Fibroblast of lung (primary cell): ENCODE measurements at places on chromosomes 2 and 18. TPM values are rescaled to one million over a fixed set of nuclear protein-coding genes. Genes with fewer than 3 reads are reported as not detected.

LINC00305 gene
- total RNA-seq, result not detected in 2 replicates

IGFBP2 gene
- total RNA-seq, result 32.6 and 36.3 TPM in 2 replicates

HOXD12 gene
- total RNA-seq, result not detected in 2 replicates

TRIM54 gene
- 0.17 TPM in 1 of 2 replicates, not detected in the other for total RNA-seq

RPL37A gene
- total RNA-seq, result 3,233 and 3,423 TPM in 2 replicates

ARHGEF4 gene
- total RNA-seq, result 0.83 and 1.5 TPM in 2 replicates

CHRNG gene
- not detected in 2 replicates for total RNA-seq

CD28 gene
- total RNA-seq, result not detected in 2 replicates

SERPINB12 gene
- not detected in 2 replicates for total RNA-seq

TMEFF2 gene
- total RNA-seq, result 0.26 and 0.33 TPM in 2 replicates

CYRIA gene
- total RNA-seq, result 7.4 and 10.2 TPM in 2 replicates

OTOS gene
- total RNA-seq, result not detected in 2 replicates

CCBE1 gene
- total RNA-seq, result 60.9 and 122 TPM in 2 replicates

TXNL1 gene
- 16.4 and 25.4 TPM in 2 replicates for total RNA-seq

EFHD1 gene
- total RNA-seq, result not detected in 2 replicates

NYAP2 gene
- under 0.01 TPM in 1 of 2 replicates, not detected in the other for total RNA-seq

POTEF gene
- not detected in 2 replicates for total RNA-seq

LYG1 gene
- 0.26 and 0.50 TPM in 2 replicates for total RNA-seq

AMER3 gene
- not detected in 2 replicates for total RNA-seq

PRADC1 gene
- 6.7 and 11.7 TPM in 2 replicates for total RNA-seq

MC4R gene
- total RNA-seq, result not detected in 2 replicates

INPP5D gene
- 0.33 and 0.51 TPM in 2 replicates for total RNA-seq

DOK1 gene
- 25.7 and 31.7 TPM in 2 replicates for total RNA-seq

GRP gene
- not detected in 2 replicates for total RNA-seq

POTEC gene
- not detected in 2 replicates for total RNA-seq

CYP27A1 gene
- 40.6 and 53.8 TPM in 2 replicates for total RNA-seq

MCM6 gene
- total RNA-seq, result 8.7 and 11.2 TPM in 2 replicates

WNT10A gene
- not detected in 2 replicates for total RNA-seq
